ENCODE measurements at places on chromosomes 6 and 20.
A peak's percentile ranks its signal among the peaks of the same experiment; 100 is the strongest.

- DNase-seq = no peak
These were observed 109.5 kb upstream of the CLDN20 start for GRCh38 chr6:155154158-155154830.

DNA sequence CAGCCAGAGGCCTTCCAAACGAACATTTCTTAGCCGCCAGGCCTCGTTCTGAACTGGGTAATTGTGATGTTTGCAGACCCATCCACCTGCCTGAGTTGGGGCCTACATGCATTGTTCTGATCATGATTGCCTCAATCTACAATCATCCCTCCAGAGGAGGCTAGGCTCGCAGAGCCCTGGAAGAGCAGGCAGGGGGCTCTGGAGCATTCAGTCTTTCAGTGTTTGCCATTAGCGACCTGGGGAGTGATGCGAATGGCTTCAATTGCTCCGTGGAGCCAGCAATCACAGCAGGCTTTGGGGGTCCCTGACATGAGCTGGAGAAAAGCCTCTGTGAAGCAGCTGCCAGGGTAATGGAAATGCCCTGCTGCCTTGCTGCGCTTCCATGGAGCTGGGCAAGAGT is 22.0 kb downstream of the SNAP25 start:
- DNase-seq = no peak

DNA sequence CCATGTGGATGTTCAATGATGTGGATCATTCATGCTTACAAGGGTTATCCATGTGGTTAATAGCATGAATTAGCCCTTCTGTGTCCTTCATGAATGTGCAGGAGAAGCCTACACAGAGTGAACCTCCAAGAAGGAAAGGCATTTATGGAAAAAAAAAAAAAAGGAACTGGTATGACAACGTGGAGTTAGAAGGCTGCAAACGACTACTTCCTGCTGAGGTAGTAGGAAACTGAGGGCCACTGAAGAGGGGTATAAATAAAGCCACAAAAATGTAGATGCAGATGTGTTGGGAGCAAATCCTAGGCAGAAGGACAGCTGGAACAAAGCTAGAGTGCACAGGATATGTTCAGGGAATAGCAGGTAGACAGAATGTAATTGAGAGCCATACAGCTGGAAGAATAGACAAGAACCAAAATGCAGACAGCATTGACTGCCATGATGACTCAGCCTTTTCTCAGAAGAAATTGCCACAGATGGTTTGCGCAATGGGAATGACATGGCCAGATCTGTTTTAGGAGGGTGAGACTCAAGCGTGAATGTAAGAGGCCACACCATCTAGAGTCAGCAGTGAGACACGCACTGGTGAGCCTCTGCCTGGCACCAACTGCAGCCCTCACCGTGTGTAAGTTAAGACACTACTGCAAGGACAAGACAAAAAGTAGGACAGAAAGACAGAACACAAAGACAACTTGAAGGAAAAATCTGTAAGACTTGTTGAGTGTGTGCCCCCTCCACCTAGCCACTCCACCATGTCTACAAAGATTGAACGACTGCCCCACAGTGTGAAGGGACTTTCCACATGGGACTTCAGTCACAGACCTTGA is 79.8 kb downstream of the KIF13A start:
- peak; percentile 97 for DNase-seq

- no peak for DNase-seq
These were observed 33.9 kb downstream of the SCAF8 start for GRCh38 chr6:154767003-154767723.

DNA sequence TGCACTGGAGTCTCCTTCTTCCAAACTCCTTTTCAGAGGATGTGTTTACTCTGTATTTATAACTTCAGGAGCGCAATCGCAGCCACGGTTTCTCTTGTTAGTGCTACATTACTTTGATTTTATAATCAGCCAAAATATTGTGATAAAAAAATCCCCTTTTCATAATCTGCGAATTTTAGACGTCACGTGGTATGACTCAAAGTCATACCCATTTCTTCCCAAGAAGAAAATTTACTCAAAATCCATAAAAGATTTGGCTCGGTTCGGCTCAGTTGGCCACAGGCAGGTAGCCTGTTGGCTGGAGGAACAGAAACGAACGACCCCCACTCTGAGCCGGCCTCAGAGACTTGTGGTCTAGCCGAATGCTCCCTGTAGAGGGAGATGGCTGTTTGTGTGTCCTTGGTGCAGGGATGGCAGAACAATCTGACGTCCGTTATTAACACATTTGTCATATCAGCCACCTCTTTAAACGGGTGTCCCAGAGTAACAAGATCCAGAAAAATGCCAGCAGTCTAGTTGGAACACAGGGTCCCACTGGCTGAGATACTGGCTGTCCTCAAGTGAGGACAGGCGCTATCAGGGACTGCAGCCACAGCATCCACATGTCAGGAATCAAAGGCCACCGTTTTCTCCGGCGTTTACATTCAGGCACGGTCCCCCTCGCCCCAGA is 247.6 kb downstream of the DLL1 start:
- no peak for DNase-seq

DNA sequence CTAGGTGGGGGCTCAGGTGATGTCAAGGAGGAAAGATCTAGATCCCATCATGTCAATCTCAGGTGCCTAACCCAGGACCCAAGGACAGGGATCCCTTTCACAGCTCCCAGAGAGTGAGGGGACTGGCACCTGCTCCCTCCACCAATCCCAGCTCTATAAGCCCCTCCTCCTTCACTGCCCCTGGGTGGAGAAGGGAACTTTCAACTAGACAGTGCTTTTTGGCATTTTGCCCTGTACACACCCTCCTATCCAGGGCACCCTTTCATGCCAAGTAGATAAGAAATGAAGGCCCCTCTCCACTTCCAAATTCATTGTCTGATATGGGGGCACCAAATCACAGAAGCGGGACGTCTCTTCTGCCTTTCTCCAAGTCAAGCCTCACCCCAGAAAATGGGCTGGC is 61.6 kb downstream of the MDGA1 start:
- DNase-seq = no peak

GRCh38 chr6:104525677-104526322 is 333.9 kb downstream of the HACE1 start:
- DNase-seq = no peak

DNA sequence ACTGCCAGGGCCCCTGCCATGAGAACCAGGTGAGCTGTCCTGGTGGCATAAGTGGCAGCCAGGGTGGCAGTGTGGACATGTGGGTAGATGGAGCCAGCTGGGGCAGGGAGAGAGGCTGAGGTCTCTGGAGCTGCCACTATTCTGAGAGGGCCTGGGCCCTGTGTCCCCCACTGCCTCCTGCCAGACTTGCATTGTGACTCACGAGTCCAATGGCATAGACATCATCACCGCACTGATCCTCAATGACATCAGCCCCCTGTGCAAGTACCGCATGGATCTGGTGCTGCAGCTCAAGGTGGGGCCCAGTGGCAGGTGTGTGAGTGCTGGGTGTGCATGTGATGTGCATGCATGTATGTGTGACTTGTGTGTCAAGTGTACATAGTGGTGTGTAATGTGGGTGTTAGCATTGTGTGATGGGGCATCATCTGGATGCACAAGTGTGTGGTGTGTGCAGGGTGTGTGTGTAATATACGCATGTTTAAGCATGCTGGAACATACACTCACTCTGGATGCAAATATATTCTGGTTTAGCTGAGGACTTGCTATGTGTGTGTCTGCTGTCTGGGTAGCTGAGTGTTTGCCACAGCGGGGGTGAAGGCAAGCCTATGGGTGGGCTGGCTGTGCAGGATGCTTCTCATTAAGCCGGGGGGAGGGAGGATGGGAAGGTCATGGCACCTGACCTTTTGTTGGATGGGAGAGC is 25.1 kb downstream of the UQCC2 start:
- DNase-seq = no peak

- no peak for DNase-seq
These were observed 46.7 kb downstream of the RNF217 start for GRCh38 chr6:125008957-125009356.

DNA sequence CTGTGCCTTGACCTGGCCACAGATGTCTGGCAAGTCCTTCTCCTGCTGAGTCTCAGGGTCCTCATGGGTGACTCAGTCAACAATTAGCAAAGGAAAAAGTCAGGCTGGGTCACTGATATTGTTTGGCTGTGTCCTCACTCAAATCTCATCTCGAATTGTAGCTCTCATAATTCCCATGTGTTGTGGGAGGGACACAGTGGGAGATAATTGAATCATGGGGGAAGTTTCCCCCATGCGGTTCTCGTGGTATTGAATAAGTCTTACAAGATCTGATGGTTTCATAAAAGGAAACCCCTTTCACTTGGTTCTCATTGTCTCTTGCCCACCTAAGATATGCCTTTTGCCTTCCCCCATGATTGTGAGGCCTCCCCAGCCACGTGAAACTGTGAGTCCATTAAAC is 45.7 kb downstream of the PREX1 start:
- no peak for DNase-seq

- no peak for DNase-seq
These were observed at the start of gene ADGRG6 for GRCh38 chr6:142301651-142302391. TSS of gene ADGRG6 (plus strand) at chr6:142302007. CDS start at chr6:142302330, 323 bp downstream.

DNA sequence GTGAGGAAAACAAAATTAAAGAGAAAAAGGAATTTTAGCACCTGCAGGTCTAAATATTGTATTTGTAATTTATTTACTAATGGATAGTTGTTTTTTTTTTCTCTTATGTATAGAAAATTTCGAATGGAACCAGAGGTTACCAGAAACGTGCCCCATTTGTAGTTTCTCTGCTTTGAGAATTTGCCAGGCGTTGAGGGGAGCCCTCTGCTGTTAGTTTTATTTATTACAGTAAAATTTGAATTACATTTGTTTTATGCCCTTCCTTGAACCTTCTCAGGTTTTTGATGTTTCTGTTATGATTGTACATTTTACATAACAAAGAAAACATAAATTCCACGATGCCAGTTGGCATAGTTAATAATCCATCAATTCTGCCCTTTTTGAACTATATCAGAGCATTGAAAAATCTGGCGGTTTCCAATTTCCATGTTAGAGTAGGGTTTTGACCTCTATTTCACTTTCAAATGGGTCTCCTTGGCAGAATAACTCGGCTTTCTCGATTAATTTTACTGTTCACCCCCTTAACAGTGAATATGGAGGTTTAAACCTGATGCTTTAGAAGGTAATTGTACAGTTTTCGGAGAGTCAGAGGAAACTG is 35.1 kb upstream of the RFPL4B start:
- no peak for DNase-seq

GRCh38 chr6:24936641-24937317 is 1.0 kb upstream of the RIPOR2 start:
- DNase-seq = no peak

DNA sequence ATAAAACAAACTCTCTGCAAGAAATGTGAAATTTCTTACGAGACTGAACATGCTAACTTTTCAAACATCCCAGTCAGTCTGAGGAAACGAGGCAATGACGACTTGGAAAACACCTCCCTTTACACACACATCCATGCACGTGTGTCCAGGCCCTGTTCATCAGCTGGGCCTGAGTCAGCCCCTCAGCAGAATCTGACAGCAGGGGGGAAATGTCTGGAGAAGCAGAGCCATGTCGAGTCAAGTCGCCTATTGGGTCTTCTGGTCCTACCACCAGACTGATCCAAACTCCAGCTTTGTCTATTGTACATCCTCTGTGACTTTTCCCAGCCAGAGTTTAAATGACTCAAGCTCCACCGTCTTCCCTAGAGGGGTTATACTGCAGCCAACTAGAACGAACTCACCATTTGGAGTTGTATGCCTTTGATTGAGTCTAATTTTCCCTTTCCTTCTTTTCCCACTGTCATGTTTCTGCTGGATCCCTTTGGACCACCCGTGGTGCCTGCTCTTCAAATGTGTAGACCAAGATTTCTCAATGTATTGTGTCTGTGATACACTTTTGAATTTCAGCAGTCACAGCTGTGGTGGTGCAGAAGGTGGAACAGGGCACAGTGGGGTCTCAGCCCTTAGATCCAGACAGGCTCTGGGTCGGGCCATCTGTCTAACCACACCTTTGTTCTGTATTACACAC is 254.0 kb downstream of the CDC5L start:
- no peak for DNase-seq

- no peak for DNase-seq
These were observed 118.4 kb upstream of the LAMP5 start for GRCh38 chr20:9395971-9396370.

DNA sequence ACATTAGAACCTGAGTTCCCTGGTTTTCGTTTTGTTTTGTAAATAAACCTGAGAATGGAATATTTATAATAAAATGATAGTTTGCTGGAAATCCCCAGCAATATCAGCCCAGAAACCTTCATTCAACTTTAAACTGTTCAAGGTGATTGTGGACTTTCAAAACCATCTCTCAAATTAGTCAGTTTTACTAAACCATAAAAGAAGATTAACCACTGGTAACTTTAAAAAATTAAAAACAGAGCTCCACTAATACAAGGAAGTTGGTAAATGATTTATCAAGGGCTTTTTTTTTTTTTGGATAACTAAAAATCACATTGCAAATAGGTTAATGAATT is 10.0 kb downstream of the MBOAT1 start:
- DNase-seq = no peak

- no peak for DNase-seq
These were observed 28.5 kb upstream of the ADGRF4 start for GRCh38 chr6:47669684-47670513.

DNA sequence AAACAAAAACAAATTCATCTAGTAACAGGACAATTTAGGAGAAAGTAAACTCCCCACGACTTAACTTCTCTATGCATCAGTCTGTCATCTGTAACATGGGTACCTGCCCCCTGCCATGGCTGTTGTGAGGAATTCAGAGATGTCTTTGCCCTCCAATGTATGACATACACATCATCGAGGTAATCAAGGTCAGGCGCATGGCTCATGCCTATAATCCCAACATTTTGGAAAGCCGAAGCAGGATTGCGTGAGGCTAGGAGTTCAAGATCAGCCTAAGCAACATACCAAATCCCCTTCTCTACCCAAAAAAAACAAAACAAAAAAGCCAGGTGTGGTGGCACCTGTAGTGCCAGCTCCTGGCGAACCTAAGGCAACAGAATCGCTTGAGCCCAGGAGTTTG is 9.0 kb downstream of the EEF1A1 start:
- no peak for DNase-seq

- DNase-seq = no peak
These were observed 868.9 kb downstream of the EPHA7 start for GRCh38 chr6:92550501-92550900.

Data from vagina (tissue), 2 donors.